HCEC 1CT (cell line): ENCODE measurements at places on chromosomes 12 and 14.

GRCh38 chr14:61201171-61201570 is 80.0 kb downstream of the TMEM30B start:
- DNase-seq, result no peak

DNA sequence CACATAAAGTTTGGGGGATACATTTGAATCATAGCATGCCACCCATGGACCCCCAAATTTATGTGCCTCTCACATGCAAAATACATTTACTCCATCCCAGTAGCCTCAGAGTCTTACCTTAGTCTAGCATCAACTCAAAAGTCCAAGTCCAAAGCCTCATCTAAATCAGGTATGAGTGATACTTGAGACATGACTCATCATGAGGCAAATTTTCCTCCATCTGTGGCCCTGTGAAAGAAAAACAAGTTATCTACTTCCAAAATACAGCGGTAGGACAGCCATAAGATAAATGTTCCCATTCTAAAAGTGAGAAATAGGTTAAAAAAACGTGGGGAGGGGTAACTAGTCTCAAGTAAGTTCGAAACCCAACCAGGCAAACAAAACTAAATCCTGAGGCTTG is 444.2 kb downstream of the SNAPC1 start:
- peak; percentile 30 for DNase-seq

GRCh38 chr14:38197001-38197783 is 10.5 kb upstream of the SSTR1 start:
- DNase-seq, result peak; percentile 56

GRCh38 chr12:132593071-132593470 is 17.3 kb downstream of the LRCOL1 start:
- no peak for DNase-seq

GRCh38 chr14:39175445-39176262 is 600 bp downstream of the PNN start:
- DNase-seq, result peak; percentile 17

DNA sequence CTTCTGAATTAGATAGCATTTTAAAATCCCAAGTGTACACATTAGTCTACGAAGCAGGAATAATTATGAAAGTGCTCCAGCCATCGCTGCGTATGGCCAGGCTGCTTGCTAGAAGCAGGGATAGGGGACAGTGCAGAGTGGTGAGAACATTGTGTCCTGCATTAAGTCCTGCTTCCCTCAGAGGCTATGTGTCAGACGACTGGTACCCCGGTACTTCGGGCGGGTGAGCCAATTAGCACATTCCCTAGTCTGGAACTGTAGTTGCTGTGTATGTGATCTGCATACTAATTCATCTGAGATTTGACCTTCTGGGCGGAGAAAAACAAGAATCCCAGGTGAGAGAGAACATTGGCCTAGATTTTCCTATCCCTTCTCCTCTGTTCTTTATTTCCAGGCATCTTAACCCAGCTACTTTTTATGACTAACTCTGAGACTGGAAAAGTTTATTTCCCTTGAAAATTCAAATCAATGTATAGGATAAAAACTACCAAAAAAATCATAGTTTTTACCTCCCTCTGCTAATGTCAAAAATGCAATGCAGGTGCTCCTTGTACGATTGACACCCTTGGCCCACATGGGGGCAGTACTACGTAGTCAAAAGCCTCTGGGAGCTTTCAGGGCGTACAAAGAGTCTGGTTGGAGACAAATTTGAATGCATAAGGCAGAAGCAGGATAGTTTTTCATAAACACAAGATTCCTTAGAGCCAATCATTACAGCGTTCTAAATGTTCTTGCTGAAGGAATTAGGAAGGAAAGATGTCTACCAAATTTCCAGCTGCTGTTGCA is 764.3 kb downstream of the NOVA1 start:
- DNase-seq, result no peak

GRCh38 chr12:124586756-124587155 is 19.3 kb upstream of the NCOR2 start:
- no peak for DNase-seq

- DNase-seq, result no peak
These were observed 13.9 kb downstream of the TGFB3 start for GRCh38 chr14:75967866-75968265.

DNA sequence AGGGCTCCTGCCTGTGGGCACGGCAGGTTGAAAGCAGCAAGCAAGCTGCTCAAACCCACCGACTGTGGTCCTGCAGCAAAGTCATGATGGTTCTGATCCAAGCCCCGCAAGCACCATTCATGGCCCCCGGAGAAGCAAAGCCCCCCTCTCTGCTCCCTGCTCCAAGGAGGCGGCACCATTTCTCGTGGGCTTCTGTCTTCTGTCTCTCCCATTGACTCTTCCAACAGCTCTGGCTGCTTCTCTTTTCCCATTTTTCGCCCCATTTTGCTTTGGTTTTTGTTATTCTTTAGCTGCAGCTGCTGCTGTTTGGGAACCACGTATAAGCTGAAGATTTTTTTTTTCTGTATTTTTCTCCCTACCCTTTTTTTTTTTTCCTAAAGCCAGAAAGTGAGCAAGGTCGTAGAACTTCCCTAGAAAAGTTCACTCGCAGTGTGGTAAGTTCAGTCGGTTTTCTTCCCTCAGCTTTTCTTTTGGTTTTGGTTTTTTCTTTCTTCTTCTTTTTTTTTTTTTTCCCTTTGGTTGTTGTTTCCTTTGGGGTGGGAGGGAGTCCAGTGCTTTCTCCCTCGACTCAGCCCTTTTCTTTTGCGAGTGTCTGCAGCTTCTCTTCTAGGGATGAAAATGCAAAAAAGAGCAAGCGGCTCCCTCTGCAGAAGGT is 354.1 kb downstream of the DPF3 start:
- DNase-seq, result no peak

DNA sequence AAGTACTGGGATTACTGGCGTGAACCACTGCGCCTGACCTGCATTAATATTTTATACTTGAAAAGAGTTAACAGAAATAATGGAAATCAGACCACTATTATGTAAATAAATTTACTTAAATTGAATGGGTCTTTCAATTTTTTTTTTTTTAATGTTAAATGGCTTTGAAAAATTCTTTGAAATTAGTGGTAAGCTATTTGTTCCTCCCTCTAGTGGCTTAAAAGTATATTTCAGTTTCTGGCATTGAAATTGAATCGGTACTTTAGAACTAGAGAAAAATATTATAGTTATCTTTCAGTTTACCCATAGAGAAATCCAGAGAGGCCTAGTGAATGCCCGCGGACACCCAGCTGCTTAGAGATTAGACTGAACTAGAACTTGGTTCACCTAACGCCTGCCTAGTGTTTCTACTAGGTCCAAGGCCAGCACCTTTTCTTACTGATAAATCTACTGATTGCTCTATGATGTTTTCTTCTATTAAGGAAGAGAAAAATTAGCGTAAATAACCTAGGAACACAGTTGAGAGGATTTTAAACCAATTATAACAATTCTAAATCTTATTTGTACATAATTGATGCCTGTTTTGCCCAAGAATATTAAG is 106.5 kb downstream of the EML1 start:
- peak; percentile 15 for DNase-seq

DNA sequence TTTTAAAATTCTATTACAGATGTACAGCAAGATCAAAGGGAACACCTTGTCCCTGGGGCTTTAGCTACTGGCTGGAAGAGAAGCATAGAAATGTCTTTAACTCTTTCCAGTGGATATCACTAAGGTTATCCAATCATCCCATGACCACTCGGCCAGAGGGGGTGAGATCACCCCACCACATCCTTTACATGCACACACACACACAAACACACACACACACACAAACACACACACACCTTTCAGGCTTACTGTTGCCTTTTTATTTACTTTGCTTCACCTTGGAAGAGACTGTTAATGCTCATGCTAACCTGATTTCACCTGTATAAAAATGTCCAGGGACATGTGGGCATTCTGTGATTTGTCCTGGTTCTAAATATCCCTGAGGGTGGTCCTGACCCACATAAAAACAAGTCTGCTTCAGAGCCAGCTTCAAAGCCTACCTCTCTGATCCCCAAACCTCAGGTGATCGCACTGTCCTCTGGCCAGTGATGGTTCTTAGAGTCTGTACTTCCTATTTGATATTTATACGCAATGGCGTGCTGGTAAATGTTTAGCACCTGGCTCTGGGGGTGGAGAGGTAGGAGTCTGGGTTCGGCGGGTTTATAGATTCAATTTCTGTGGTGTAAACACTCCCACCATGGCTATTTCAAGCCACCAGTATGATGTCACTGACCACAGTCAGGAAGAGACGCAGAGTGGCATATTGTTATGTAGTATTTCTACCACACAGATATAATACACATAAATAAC is 166.1 kb upstream of the EEA1 start:
- DNase-seq, result no peak
